ENCODE measurements at places on chromosomes 12 and 14. TPM values are rescaled to one million over a fixed set of nuclear protein-coding genes. Genes with fewer than 3 reads are reported as not detected.

FGF6 gene
- total RNA-seq, result not detected

C1QL4 gene
- not detected for total RNA-seq

ZDHHC22 gene
- total RNA-seq, result not detected

HOXC13 gene
- total RNA-seq, result not detected

HOXC4 gene
- total RNA-seq, result not detected

PMCH gene
- total RNA-seq, result not detected

GLIPR1L1 gene
- not detected for total RNA-seq

A2ML1 gene
- not detected for total RNA-seq

AQP6 gene
- not detected for total RNA-seq

MPHOSPH9 gene
- total RNA-seq, result 21.3 TPM

TMEM179 gene
- not detected for total RNA-seq

TSPAN9 gene
- total RNA-seq, result 193 TPM

EML5 gene
- total RNA-seq, result 0.27 TPM

DAD1 gene
- total RNA-seq, result 143 TPM

RTRAF gene
- total RNA-seq, result 276 TPM

AICDA gene
- 0.08 TPM for total RNA-seq

CLEC4A gene
- total RNA-seq, result 1.2 TPM

CLEC9A gene
- not detected for total RNA-seq

KCNK13 gene
- 6.7 TPM for total RNA-seq

ACOT4 gene
- total RNA-seq, result 0.97 TPM

GPRC5D gene
- not detected for total RNA-seq

ALDH2 gene
- 382 TPM for total RNA-seq

CELA1 gene
- not detected for total RNA-seq

NANOG gene
- total RNA-seq, result not detected

USP15 gene
- total RNA-seq, result 50.7 TPM

B4GALNT3 gene
- total RNA-seq, result 36.6 TPM

RPS6KA5 gene
- total RNA-seq, result 10.6 TPM

NELL2 gene
- not detected for total RNA-seq

C12orf54 gene
- not detected for total RNA-seq

POTEM gene
- not detected for total RNA-seq

ATG2B gene
- 9.2 TPM for total RNA-seq

PRB2 gene
- not detected for total RNA-seq

MNAT1 gene
- 25.7 TPM for total RNA-seq

SLC6A15 gene
- total RNA-seq, result not detected

ORMDL2 gene
- 17.3 TPM for total RNA-seq

CIROP gene
- total RNA-seq, result not detected

CPM gene
- total RNA-seq, result 7.5 TPM

SLC38A4 gene
- 2.8 TPM for total RNA-seq

KRT6C gene
- not detected for total RNA-seq
